ENCODE measurements at places on chromosomes 12 and 14.

DNA sequence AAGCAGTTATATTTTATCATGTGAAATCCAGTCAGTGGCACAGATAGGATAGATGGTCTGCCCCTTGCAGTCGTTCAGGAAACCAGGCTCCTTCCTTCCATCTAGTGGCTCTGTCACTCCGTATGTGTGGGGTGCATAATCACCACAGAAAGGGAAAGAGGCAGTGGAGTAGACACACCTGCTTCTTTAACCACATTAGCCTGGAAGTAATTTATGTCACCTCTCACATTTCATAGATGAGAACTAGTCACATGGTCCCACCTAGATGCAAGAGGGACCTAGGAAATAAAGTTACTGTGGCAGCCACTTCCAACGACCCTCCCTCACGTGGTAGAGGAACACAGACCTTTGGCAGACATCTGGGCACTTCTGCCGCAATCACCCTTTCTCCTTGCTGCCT is 14.2 kb upstream of the RNU6-8 start:
- DNase-seq = no peak

DNA sequence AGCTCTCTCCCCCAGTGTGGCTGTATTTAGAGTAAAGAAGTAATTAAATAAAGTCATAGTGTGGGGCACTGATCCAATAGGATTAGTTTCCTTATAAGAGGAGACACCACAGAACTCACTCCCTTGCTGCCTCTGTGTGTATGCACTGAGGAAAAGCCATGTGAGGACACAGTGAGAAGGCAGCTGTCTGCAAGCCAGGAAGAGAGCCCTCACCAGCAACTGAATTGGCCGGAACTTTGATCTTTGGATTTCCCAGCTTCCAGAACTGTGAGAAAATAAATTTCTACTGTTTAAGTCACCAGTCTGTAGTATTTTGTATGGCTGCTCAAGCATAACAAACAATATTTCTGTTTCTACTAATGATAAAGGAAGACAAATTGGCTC is 368.7 kb upstream of the PRICKLE1 start:
- DNase-seq = no peak

DNA sequence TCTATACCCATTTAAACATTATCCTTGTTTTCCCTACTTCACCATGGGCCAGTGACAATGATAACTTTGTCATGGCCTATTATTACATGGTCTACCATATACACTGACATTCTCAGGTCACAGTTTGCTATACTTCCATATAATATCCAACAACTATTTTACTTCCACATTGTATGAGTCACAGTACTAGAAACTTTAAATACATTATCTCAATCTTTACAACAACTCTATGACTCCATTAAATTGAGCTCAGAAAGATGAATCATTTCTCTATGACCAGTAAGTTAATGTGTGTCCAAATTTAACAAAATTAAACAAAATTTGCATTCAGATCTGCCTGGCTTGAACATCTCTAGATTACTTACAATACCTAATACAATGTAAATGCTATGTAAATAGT is 93.9 kb downstream of the PLEKHG7 start:
- no peak for DNase-seq

DNA sequence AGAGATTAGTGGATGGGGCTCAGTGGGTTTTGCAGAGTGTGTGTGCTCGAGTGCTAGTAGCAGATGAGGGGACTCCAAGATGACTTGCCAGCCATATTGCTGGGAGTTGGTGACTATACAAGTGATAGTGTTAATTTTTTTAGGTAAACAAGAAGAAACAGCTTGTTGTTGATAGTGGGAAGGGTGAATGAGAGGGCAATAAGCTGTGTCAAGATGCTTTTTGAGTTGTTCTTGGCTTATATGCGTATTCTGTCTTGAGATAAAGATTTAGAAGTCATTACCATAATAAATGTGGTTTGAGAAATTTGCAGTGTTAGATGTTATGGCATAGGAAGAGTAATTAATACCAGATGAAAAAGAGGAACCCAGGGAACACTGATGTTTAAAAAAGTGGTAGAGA is 75.3 kb downstream of the RCOR1 start:
- no peak for DNase-seq

DNA sequence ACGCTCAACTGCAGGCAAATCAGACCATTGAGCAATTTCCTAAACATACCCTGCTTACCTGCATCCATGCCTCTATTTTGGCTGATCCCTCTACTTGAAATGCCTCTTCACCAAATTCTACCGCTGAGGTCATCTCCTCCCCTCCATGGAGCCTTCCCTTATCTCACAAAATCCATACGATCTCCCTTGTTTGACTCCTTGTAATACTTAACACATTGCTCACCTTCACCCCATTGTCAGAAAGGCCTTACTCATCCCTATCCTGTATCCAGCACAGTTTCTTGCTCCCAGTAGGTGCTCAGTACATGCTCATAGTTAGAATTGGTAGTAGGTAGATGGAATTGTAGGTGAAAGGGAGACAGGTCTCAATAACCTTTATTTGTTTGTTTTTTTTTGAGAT is 5.4 kb downstream of the DDN start:
- DNase-seq = no peak

Measured in activated T-cell treated with anti-CD3 and anti-CD28 coated beads, Interleukin-2, amount 50 U/mL, for 48 hours (primary cell).